ENCODE measurements at places on chromosomes 3 and 15. TPM values are rescaled to one million over a fixed set of nuclear protein-coding genes. Genes with fewer than 3 reads are reported as not detected.

MYZAP gene
- not detected for total RNA-seq

ZDHHC3 gene
- total RNA-seq: 40.9 TPM

PLSCR2 gene
- total RNA-seq: not detected

- no peak for DNase-seq
- no peaks in the 10 kb centered on the region for H3K27me3 ChIP-seq
- H3K36me3 ChIP-seq: no peaks in the 10 kb centered on the region
- H3K4me3 ChIP-seq: no peak overlapping the region
- H3K4me1 ChIP-seq: peaks cover 34% of the 10 kb centered on the region
These were observed 72.7 kb downstream of the GSK3B start for GRCh38 chr3:120021523-120021922.

- H3K27ac ChIP-seq: no peak overlapping the region
- no peak overlapping the region for H3K4me3 ChIP-seq
- H3K27me3 ChIP-seq: no peaks in the 10 kb centered on the region
- H3K4me1 ChIP-seq: no peaks in the 10 kb centered on the region
These were observed 62.7 kb upstream of the ZNF148 start for GRCh38 chr3:125437631-125438435.

DNA sequence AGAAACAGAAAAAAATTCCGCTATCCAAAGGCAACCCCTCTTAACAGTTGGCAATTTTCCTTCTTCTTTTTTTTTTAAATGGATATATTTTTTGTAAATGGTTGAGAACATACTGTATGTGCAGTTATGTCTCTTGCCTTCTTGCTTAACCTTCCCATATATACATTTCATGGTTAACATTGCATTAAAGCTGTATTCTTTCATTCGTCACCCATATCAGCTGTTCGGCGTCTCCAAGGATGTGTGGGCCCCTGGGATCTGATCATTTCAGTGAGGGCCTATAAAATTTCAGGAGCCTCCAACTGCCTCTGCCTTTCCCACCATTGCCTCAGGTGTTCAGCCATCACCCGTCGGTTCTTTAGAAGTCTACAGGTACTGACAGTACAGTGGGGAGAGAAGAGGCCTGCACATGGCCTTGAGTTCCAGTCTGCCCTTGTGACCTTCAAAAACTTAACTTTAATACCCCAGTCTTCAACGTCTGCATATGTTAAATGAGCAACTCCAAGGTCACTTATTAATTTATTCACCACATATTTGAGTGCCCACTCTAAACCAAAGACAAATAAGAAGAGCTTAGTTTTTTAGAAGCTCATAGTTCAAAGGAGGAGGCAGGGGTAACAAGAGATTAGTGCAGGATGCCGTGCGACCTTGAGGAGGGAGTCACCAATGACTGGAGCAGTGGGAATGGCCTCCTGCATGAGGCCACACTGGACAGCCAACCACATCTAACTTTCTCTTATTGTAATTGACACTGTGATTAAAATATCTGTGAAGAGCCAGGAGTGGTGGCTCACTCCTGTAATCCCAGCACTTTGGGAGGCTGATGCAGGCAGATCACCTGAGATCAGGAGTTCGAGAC, 6.9 kb downstream of the ST6GAL1 start:
- no peak overlapping the region for H3K27ac ChIP-seq
- no peaks in the 10 kb centered on the region for H3K27me3 ChIP-seq
- DNase-seq: no peak
- peaks cover 16% of the 10 kb centered on the region for H3K36me3 ChIP-seq
- no peak overlapping the region for H3K4me3 ChIP-seq

DNA sequence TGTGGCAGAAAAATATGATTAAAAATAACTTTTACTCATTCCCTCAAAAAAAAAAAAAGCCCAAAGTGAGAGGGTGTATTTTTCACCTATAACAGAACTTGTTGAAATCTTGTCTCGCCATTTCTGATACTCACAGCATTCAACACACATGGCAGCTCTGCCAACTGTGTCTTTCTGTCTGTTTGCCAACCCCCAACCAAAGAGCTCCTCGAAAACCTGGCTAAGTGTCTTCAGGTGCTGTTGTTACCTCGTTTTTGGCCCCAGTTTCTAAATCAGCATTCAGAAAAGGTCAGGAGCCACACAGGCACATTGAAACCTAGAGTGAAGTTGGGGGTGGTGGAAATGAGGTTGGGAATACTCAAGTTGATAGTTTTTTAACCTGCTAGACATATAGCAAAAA, 123.5 kb downstream of the TMEM108 start:
- no peaks in the 10 kb centered on the region for H3K36me3 ChIP-seq
- no peak for DNase-seq
- H3K27me3 ChIP-seq: no peaks in the 10 kb centered on the region
- no peak overlapping the region for H3K4me3 ChIP-seq

- no peaks in the 10 kb centered on the region for H3K4me1 ChIP-seq
- DNase-seq: no peak
- no peaks in the 10 kb centered on the region for H3K27me3 ChIP-seq
These were observed 53.7 kb downstream of the ADCY5 start for GRCh38 chr3:123395235-123395634.

GRCh38 chr15:99473981-99474906, 91.5 kb upstream of the MEF2A start:
- no peak for DNase-seq
- no peaks in the 10 kb centered on the region for H3K36me3 ChIP-seq
- no peak overlapping the region for H3K27ac ChIP-seq
- H3K4me3 ChIP-seq: no peak overlapping the region
- peaks cover 15% of the 10 kb centered on the region for H3K4me1 ChIP-seq
- H3K27me3 ChIP-seq: no peaks in the 10 kb centered on the region

- no peak overlapping the region for H3K4me3 ChIP-seq
- no peak for DNase-seq
- peaks cover 36% of the 10 kb centered on the region for H3K4me1 ChIP-seq
- no peaks in the 10 kb centered on the region for H3K36me3 ChIP-seq
- H3K27ac ChIP-seq: no peak overlapping the region
These were observed 166.4 kb upstream of the TLE3 start for GRCh38 chr15:70264014-70264582.

DNA sequence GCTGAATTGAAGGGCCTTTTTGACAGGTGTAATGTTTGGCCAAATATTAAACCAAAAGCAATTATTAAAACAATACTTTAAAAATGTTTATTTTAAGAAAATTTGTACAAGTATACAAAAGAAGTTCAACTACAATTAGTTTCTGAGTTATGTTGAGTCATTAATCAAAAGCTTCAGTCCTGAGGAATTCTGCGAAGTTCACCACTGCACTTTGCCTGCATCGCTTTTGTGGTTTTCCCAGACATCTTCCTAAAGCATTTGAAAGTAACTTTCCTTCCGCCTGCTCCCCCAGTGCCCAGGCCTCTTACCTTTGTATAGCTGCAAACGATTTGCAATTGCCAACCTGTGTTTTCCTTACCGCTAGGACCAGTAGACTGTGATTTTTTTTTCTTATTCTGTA, 69.5 kb downstream of the KCNAB1 start:
- no peak overlapping the region for H3K4me3 ChIP-seq
- no peaks in the 10 kb centered on the region for H3K36me3 ChIP-seq
- no peak overlapping the region for H3K27ac ChIP-seq
- no peaks in the 10 kb centered on the region for H3K27me3 ChIP-seq

- no peak for DNase-seq
- no peaks in the 10 kb centered on the region for H3K36me3 ChIP-seq
- H3K27me3 ChIP-seq: no peaks in the 10 kb centered on the region
- no peak overlapping the region for H3K27ac ChIP-seq
- no peak overlapping the region for H3K4me3 ChIP-seq
These were observed 177.0 kb downstream of the ZBBX start for GRCh38 chr3:167203062-167203461.

Measured in CD8-positive, alpha-beta memory T cell (primary cell).